ENCODE measurements at places on chromosomes 1 and 21. TPM values are rescaled to one million over a fixed set of nuclear protein-coding genes. Genes with fewer than 3 reads are reported as not detected.

GRCh38 chr1:2607641-2608091, 21.1 kb downstream of the PRXL2B start:
- DNase-seq, result no peak

DNA sequence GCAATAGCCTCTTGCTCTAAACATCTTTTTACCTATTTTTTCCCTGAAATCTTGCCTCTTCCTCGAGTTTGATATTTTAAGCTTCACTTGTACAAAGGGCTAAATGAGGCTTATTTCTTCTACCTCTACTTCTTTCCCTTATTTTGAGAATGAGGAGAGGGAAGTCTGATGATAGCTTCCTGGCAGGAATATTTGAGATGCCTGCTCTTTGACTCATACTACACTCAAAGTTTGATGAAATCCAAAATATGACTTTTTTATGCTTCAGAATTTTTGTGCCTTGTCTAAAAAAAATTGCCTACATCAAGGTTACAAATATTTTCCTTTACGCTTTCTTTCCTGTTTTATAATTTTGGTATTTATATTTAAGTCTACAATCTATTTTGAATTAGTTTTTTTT, 624.4 kb upstream of the PLXNA2 start:
- no peak for DNase-seq

Gene CDC14A
- total RNA-seq, result 12.8 TPM

DNA sequence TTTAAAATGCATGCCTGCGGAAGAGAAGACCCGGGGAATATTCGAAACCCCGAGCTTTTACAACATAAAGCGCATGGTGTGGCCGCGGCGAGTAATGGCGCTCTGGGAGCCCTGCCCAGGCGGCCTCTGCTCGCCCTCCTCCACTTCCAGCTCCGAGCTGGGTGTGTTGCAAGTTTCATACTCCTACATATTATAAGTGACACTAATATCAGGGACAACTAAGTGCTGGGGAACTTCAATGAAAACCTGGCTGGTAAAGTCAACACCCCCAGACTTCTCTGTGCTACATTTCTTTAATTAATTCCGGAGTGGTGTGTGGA, 11.8 kb downstream of the SIM2 start:
- no peak for DNase-seq

- no peak for DNase-seq
Measured at GRCh38 chr1:222413436-222413835, 134.5 kb downstream of the HHIPL2 start.

Gene UTS2
- not detected for total RNA-seq

DNA sequence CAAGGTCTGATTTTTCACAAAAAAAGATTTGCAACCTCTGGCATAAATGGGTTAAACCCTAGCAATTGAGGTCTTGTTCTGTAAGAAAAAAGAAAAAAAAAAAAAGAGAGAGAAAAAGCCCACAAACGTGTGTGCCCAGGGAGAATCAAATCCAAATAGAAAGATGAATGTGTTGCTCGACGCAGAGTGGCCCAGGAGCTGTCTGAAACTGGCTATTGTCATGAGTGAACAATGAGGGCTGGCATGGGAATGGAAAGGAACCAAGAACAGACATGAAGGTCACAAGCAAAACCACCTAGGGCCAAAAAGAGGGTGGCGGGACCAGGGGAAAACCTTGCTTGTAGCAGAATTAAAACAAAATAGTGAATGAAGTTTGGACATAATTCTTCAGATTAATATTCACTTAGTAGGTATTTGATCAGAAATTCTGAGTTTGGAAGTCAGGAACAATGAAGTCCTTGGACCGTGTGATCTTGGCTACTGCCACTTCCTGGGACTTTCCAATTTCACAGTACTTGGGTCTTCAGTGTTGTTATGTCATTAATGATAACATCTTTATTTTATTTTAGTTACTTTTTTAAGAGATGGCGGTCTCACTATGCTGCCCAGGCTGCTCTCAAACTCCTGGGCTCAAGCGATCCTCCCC, 3.1 kb downstream of the ENO1 start:
- no peak for DNase-seq

Gene HFM1
- total RNA-seq, result not detected

DNA sequence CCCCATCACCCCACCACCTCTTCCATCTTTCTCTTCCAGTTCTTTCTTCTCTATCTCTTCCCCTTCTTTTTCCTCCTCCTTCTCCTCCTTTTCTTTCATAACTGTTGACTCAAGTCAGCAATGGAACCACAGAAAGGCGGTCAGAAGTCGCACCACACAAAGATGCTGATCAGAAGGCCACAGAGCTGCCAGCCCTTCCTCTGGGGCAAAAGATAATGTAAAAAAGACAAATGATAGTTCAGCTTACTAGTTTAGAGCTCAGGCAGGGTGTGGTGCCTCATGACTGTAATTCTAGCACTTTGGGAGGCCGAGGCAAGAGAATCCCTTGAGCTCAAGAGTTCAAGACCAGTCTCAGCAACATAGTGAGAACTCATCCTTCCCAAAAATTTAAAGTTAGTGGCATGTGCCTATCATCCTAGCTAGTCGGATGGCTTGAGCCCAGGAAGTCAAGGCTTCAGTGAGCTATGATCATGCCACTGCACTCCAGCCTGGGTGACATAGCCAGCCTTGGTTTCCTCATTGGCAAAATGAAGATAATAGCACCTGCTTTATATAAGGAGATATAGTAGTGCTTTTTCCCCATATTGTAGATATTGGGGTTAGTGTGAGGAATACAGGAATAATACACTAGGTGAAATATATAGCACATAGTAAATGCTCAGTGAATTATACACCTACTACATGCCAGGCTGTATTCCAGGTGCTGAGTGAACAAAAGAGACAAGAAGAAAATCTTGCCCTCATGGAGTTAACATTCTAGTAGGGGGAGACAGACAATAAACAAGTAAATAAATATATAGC, 12.5 kb upstream of the IGSF3 start:
- DNase-seq, result no peak

Gene TMEM82
- not detected for total RNA-seq

- DNase-seq, result no peak
Measured at GRCh38 chr1:13808729-13809131, 108.7 kb downstream of the PRDM2 start.

GRCh38 chr1:7117399-7118281, 332.4 kb downstream of the CAMTA1 start:
- no peak for DNase-seq

- DNase-seq, result no peak
Measured at GRCh38 chr1:230869500-230869899, 1.2 kb upstream of the C1orf198 start.

DNA sequence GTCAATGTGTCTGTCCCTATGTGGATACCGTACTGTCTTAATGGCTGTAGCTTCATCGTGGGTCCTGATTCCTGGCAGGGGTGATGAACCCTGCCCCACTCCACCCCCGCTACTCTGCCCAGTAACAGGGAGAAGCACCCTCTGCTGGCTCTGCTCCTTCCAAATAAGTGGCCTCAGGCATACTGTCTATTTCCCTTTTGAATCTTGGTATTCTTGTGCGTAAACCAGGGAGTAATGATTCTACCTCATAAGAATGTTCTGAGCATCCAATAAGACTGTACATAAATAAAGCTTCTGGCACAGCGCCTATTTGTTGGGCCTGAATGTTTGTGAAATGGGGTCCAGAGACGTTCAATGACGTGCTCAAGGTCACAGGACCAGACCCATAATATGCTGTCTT, 35.2 kb upstream of the CTPS1 start:
- no peak for DNase-seq

DNA sequence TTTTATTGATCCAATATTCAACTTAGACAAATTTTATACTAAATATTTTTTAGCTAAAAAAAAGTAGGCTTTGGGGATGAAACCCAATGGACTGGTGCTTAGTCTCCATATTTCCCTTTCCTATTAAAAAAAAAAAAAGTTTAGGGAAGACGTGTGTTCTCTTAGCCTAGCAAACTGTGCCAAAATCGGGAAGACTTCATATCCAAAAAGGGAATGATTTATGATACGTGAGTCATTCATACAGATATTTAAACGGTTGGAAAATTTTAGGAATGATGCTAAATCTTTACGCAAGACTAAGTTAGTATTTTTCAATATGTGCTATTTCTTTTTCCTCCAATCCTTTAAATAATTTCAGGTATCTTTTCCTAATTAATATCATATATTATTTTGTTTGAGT, 50.7 kb downstream of the SPATA17 start:
- no peak for DNase-seq

Gene GNAT2
- 0.19 TPM for total RNA-seq

Gene CCDC190
- not detected for total RNA-seq

GRCh38 chr1:47459253-47459788, 21.5 kb downstream of the FOXD2 start:
- DNase-seq, result no peak

Gene MCOLN3
- total RNA-seq, result 0.19 TPM

Gene LCE1B
- not detected for total RNA-seq

DNA sequence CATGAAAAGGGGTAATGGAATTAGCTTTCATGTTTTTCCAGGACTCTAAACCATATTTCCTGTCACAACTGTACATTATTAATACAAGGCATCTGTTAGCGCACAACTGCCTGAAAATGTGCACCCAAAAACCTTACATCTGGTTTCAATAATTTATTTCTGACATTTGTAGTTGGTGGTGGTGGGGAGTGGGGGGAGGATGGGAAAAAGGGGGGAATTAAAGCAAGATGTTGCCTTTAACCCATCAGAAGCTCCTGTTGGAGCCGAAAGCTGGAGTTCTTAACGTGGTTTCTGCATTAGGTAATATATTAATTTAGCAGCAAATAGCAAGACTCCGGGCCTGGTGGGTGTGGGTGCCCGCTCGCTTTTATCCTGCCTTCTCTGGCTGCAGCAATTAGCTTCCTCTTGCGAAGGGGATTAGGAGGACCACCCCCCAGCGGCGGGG, 36.9 kb upstream of the HHAT start:
- DNase-seq, result no peak

DNA sequence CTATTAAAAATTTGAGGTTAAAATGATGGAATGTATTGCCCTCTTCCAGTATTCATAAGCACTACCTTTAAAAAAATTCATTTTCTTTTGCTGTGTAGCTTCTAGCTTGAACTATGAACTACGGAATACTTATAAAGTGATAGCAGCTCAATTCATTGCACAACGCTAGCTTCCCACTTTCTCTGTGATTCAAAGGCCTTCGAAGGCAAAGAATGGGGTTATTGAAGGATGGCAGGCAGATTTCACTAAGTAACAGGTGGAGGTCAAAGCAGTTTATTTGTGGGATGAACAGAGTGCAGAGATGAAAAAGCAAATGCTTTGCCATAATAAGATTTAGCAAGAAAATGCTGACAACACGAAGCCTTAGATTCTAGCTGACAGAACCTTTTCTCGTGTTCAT, 290.6 kb downstream of the NFIA start:
- no peak for DNase-seq

DNA sequence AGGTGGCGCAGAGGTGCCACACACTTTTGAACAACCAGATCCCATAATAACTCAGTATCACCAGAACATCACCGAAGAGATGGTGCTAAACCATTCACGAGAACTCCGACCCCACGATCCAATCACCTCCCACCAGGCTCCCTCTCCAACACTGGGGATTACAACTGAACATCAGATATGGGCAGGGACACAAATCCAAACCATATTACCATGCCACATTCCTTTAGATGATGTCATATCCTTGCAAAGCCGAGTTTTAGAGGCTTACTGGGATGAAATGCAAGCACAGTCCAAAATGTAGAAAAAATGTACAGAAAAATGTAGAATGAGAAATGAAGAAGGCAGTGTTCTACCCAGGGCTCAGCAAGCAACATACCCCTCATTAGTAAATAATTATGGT, 64.7 kb downstream of the SGIP1 start:
- no peak for DNase-seq

Gene LCE1C
- not detected for total RNA-seq

Data from activated T-cell treated with anti-CD3 and anti-CD28 coated beads, Interleukin-2, amount 50 U/mL, for 4 hours (primary cell).